Activated CD8-positive, alpha-beta memory T cell treated with anti-CD3 and anti-CD28 coated beads for 1 hour (primary cell): ENCODE measurements at places on chromosomes 3 and 15.

GRCh38 chr3:83523470-83524073, 1435.2 kb upstream of the CADM2 start:
- DNase-seq = no peak

- DNase-seq = no peak
Observed at GRCh38 chr3:46725621-46726314, 8.1 kb upstream of the PRSS50 start.

DNA sequence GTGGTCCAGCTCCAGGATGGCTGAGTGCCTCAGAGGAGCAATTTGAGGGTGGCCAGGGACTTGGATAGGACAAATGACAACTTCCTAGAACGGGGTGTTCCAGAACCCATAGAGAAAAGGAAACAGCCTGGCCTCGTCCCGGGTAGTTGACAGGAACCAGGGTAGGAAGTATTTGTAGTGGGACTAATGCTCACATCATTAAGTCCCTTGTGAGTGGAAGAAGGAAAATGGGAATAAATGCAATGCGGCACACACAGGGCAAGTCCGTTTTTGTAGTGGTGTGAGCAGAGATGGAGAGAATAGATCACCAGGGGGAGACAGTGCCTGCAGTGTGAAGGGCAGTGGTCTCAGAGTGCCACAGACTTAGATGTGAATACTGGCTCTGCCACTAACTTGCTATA, 19.6 kb downstream of the TIMP4 start:
- DNase-seq = no peak

DNA sequence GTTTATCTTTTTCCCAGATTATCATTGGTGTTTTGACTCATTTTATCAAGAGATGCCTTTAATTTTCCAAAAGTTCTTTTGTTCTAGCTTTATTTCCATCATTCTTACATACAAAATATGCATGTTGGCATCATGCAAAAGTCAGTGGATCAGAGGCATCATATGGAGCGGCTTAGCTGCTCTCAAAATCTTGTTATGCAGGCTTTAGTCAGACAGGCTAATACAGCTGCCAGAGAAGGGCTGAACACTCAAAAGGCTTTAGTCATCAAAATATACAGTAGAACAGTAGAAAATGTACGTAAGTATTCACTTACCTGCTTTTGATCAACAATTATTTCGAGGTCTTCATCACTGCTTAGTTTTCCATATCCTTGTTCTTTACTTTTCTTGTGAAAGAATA, 65.5 kb downstream of the PEX5L start:
- no peak for DNase-seq
